Activated CD4-positive, alpha-beta T cell treated with anti-CD3 and anti-CD28 coated beads, Interleukin-2, amount 10 ng/mL, durations not matched to agents 7 days and 5 days (primary cell): ENCODE measurements at places on chromosomes 2 and 18. TPM values are rescaled to one million over a fixed set of nuclear protein-coding genes. Genes with fewer than 3 reads are reported as not detected.
A peak's percentile ranks its signal among the peaks of the same experiment; 100 is the strongest.

DNA sequence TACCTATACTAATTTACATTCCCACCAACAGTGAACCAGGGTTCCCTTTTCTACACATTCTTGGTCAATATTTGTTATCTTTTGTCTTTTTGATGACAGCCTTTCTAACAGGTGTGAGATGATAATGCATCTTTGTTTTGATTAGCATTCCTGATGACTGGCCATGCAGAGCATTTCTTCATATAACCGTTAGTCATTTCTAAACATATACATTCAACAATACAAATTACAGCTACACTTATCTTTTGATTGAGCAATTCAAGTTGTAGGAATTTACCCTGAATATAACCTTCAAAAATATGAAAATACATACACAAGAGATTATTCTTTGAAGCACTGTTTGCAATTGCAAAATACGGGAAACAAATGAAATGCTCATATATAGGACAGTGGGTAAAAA is 94.9 kb downstream of the TMEM131 start:
- no peak for DNase-seq
- no peak overlapping the region for H3K27ac ChIP-seq
- peaks cover 21% of the 10 kb centered on the region for H3K36me3 ChIP-seq
- no peaks in the 10 kb centered on the region for H3K4me1 ChIP-seq
- no peaks in the 10 kb centered on the region for H3K27me3 ChIP-seq

- no peak for DNase-seq
- H3K36me3 ChIP-seq = no peaks in the 10 kb centered on the region
- no peak overlapping the region for H3K27ac ChIP-seq
- no peak overlapping the region for H3K4me3 ChIP-seq
- H3K27me3 ChIP-seq = peaks cover 2% of the 10 kb centered on the region
- H3K4me1 ChIP-seq = no peaks in the 10 kb centered on the region
These were observed 30.6 kb upstream of the PAPOLG start for GRCh38 chr2:60725466-60725865.

- no peaks in the 10 kb centered on the region for H3K4me1 ChIP-seq
- H3K27me3 ChIP-seq = no peaks in the 10 kb centered on the region
- DNase-seq = no peak
- no peak overlapping the region for H3K4me3 ChIP-seq
- H3K36me3 ChIP-seq = no peaks in the 10 kb centered on the region
These were observed 373.6 kb downstream of the DCDC2C start for GRCh38 chr2:4077017-4077416.

GRCh38 chr2:186042207-186043028 is 303.8 kb downstream of the FSIP2 start:
- no peak overlapping the region for H3K27ac ChIP-seq
- H3K27me3 ChIP-seq = no peaks in the 10 kb centered on the region
- H3K4me3 ChIP-seq = no peak overlapping the region
- no peak for DNase-seq

The GTF2A1L gene
- not detected for total RNA-seq

DNA sequence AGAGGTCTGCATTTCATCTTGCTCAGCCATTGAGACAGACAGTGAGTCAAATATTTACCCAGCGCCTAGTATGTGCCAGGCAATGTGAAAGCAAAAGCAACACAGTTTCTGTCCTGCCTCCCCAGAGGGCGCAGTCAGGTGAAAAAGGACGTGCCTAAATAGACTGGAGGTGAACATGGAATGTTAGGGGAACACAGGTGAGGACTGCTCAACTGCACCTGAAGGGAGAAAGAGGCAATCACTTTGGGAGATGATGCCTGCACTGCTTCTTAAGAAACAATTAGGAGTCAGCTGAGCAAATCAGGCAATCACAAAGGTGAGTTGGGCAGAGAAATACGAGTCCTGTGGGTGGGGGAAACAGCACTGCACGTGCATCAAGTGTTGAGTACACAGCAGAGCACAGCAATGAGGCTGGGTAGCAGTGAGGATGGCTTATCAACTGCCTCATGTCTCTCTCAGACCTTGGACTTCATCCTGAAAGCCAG is 218.3 kb upstream of the SMAD7 start:
- H3K4me3 ChIP-seq = no peak overlapping the region
- DNase-seq = peak; percentile 8
- H3K27ac ChIP-seq = no peak overlapping the region
- H3K27me3 ChIP-seq = no peaks in the 10 kb centered on the region

DNA sequence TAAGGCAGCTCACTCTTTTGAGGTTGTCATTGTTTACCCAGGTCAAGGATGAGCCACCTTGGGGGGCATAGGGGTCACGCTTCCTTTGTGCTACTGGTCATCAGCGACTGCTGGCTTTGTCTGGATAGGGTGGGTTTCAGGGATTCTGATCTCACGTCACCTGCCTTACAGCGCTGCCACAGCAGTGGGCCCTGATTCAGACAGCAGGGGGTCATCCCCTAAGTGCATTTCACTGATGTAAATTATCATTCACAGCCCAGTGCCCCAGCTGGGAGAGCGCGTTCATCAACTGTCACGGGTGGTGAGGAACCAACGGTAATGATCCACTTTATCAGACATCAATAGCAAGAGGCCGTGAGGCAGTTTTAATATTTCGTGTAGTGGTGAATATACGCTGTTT is 291.2 kb downstream of the NEDD4L start:
- H3K27ac ChIP-seq = no peak overlapping the region
- no peaks in the 10 kb centered on the region for H3K4me1 ChIP-seq
- H3K27me3 ChIP-seq = no peaks in the 10 kb centered on the region
- H3K4me3 ChIP-seq = no peak overlapping the region
- no peak for DNase-seq
- no peaks in the 10 kb centered on the region for H3K36me3 ChIP-seq

The POMC gene
- total RNA-seq = 5.0 TPM
